Ovary (tissue), 10 donors: ENCODE measurements at places on chromosomes 12 and 14. TPM values are rescaled to one million over a fixed set of nuclear protein-coding genes. Genes with fewer than 3 reads are reported as not detected.

DNA sequence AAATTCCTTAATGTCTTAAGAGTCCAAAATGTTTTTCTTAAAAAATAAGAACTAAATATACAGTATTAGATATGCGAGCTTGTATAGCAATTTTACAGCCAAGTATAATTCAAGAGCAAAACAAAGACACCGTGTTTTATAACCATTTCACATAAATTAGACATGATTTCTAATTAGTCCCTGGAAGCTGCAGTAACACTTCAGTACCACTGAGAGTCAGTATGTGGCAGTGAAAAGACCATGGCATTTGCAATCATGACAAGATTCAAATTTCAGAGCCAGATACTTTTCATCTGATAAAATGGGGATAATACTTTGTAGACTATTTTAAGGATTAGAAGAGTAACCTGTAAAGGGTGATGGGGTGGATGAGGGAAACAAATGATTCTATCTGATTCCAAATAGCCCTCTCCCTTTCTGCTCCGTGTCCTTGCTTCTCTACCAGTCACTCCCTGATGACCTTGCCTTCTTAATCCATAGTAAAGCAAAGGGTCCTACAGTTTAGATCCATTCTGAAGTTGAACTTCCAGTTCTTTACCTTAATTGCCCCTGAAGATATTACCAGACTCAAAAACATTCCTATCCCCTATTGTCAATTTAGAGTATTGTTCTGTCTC lies 145.4 kb upstream of the ABCD2 start:
- no peaks in the 10 kb centered on the region for H3K36me3 ChIP-seq
- H3K4me1 ChIP-seq: no peaks in the 10 kb centered on the region
- DNase-seq: no peak
- no peak overlapping the region for H3K4me3 ChIP-seq
- no peak overlapping the region for H3K27ac ChIP-seq

The P2RX2 gene
- total RNA-seq: not detected

GRCh38 chr12:57622293-57623245 lies 10.4 kb downstream of the B4GALNT1 start:
- no peaks in the 10 kb centered on the region for H3K36me3 ChIP-seq
- no peaks in the 10 kb centered on the region for H3K27me3 ChIP-seq
- no peak overlapping the region for H3K27ac ChIP-seq

- no peaks in the 10 kb centered on the region for H3K36me3 ChIP-seq
- DNase-seq: no peak
- H3K27ac ChIP-seq: no peak overlapping the region
These were observed 15.9 kb upstream of the CLEC4E start for GRCh38 chr12:8556531-8557097.

DNA sequence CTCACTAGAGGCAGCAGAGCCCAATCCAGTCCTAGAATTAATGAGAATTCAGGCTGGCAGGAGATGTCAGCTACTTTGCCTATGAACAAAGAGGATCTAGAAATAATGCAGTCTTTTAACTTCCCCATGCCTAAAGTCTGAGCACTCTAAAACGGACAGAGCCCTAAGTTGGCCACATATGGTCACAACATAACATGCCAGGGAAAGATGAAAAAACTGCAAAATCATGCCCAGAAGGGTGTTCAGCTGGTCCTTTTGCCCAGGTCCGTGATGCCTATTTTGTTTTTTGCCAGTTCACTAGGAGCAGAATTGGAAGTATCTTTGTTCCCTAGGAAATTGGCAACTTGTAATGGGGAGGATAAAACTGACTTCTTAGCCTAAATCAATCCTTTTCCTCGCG lies 20.3 kb upstream of the LMNTD1 start:
- H3K36me3 ChIP-seq: no peaks in the 10 kb centered on the region
- no peaks in the 10 kb centered on the region for H3K27me3 ChIP-seq
- no peaks in the 10 kb centered on the region for H3K4me1 ChIP-seq
- no peak overlapping the region for H3K4me3 ChIP-seq

GRCh38 chr12:132807295-132808092 lies 21.2 kb downstream of the GOLGA3 start:
- H3K36me3 ChIP-seq: no peaks in the 10 kb centered on the region
- DNase-seq: no peak
- no peaks in the 10 kb centered on the region for H3K4me1 ChIP-seq
- H3K27me3 ChIP-seq: no peaks in the 10 kb centered on the region
- no peak overlapping the region for H3K4me3 ChIP-seq
- H3K27ac ChIP-seq: no peak overlapping the region

DNA sequence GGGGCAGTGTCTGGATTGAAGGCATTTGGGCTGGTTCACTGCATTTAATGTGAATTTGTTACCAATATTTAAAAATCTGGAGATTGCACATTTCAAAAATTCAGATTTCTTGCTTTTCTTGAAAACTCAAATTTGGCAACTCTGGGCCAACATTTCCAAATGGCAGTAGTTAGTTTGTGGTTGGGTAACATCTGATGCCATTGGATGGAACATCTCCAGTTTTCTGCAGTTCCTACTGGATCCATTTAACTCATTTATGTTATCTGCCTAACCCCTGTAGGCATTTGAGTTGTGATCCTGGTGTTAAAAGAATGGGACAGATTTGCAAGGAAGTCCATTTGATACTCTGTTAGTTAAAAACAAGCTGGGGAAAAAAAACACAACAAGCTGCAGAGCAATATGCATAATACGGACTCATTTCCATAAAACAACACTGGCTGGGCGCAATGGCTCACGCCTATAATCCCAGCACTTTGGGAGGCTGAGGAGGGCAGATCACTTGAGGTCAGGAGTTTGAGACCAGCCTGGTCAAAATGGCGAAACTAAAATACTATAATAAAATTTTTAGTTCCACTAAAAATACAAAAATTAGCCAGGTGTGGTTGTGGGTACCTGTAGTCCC lies 7.9 kb downstream of the EIF2B2 start:
- peaks cover 5% of the 10 kb centered on the region for H3K4me1 ChIP-seq
- DNase-seq: no peak
- no peak overlapping the region for H3K27ac ChIP-seq

The KERA gene
- total RNA-seq: not detected

The RNASE3 gene
- total RNA-seq: not detected

The CISTR gene
- not detected for total RNA-seq
